ENCODE measurements at places on chromosomes 16 and 17.

- no peak for DNase-seq
These were observed 48.5 kb downstream of the NOS2 start for GRCh38 chr17:27751622-27752490.

GRCh38 chr16:22782314-22782713 lies 31.6 kb upstream of the HS3ST2 start:
- no peak for DNase-seq

GRCh38 chr16:83136419-83136818 lies 509.6 kb downstream of the CDH13 start:
- no peak for DNase-seq

DNA sequence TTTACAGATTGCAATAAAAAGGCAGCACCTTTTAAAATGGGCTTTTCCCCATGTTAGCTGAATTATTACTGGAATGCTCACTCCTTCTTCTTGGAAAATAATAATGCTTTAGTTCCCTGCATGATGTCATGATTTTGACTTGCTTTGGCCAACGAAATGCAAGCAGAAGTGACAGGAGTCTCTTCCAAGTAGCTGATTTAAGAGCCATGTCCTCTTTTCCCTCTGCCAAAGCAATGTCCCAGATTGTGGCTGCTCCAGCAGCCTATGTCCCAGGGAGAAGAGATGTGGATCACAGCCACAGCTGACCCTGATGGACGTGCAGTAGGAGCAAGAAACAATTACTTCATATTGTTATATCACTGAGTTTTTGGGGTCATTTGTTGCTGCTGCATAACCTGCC lies 246.6 kb downstream of the HAPSTR1 start:
- no peak for DNase-seq

DNA sequence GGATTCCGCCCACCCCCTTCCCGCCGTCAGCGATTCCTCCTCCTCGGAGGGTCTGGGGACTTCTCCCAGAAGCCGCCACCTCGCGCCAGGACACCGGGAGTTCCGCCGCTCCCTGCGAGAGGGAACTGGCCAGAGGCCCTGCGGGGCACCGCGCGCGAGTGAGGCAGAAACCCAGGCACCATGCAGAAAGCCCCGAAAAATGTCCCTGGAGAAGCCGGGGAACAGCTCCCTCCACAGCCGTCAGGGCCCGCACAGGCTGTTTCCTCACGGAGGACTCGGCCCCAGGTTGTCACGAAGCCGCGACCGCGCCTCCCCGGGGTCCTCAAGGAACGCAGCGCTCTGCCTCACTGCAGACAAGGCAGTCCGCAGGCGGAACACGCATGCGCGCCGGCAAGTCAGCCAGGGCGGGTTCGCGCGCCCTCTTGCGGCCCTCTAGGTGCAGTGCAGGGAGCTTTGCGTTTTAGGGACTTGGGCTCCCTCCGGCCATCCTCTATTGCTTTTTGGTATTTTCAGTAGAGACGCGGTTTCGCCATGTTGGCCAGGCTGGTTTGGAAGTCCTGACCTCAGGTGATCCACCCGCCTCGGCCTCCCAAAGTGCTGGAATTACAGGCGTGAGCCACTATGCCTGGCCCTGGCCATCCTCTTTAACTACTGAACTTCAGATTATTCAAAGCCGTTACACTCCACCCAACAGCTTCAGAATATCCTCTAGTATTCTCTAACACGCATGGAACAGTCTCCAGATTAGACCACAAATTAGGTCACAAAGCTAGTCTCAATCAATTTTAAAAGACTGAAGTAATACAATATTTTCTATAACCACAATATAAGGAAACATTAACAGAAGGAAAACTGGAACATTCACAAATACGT lies 20.3 kb upstream of the ZNF287 start:
- peak; percentile 85 for DNase-seq

DNA sequence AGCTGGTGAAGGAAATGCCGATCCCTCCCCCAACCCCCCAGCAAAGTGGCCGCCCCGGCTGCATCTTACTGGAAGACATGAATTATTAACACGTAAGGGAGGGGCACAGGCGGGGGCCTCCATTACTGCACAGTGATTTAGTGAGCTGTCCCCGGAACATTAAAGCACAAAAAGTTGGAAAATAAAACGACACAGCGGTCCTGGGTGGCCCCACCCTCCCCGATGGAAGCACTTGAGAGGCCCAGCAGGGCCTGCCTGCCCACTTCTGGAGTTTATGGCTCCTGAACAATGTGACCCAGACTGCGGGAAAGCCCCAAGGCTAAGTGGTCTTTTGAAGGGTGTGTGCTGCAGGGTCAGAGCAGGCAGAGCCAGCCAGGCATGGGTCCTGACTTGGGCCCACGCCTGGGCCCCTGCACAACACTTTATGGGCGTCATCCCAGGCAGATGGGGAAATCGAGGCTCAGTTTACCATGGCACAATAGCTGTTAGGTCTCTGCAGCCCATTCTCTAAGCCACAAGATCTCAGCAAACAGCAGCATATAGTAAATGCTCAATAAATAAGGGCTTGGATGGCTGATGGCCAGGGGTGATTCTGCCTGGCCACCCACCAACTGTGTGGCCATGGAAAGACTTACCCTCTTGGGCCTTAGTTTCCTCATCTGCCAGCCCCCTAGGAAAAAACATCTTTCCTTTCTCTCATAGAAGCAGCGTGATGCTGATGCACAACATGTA lies 22.8 kb downstream of the CCDC102A start:
- no peak for DNase-seq

GRCh38 chr17:31413081-31413799 lies 21.8 kb downstream of the RAB11FIP4 start:
- DNase-seq, result no peak

DNA sequence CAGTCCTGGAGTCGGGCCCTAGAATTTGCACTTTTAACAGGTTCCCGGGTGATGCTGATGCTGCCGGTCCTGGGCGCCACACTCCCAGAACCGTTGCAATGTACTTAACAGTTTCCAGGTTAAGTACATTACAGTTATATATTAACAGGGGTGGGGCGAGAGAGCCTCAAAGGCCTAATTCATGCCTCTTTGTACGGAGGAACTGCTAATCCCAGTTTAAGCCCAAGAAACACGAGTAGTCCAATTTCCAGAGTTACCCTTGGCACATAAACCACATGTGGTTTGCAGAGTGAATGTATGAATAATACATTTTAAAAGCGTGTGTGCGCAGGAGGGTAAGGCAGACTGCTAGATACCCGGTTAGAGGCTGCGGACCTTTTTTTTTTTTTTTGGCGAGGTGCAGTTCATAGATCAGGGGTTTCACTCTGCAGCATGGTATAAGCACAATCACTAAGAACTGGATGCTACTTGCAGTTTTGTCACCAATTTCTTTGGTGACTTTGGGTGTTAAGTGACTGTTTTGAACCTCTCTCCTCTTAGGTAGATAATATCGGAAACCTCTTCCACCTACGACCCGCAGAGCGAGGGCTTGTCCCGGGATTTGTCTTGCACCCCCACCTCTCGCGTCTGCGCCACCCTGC lies 713 bp downstream of the COX11 start:
- DNase-seq, result no peak

- no peak for DNase-seq
These were observed 48.1 kb downstream of the MARF1 start for GRCh38 chr16:15594711-15595320.

GRCh38 chr17:76353004-76353598 lies 615 bp downstream of the PRPSAP1 start:
- no peak for DNase-seq

DNA sequence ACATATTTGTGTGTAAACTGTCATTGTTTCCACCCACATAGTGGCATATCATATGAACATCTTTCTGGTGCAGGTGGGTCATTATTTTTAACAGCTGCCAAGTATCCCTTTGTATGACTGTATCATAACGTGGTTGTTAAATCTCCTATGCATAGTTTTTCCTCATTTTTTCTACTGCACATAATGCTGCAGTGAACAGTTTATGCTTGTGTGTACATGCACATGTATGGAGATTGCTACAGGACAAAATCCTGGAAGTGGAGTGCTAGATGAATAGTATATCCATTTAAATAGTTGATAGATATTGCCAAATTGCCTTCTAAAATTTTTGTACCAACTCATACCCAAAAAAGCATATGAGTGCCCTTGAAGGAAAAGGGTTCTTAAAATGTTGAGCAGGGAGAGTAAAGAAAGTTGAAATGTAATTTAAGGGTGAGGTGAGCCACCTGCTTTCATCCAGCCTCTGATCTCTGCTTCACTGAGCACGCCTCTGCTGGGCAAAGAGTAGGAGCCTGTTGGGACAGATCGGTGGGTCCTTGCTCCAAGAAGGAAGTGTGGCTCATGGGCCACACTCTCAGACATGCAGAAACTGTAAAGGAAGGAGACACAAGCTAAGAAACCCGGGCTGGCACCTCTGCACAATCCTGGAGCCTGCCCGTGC lies 55.3 kb downstream of the HLF start:
- DNase-seq, result no peak

GRCh38 chr16:87114832-87115231 lies 202.4 kb downstream of the C16orf95 start:
- DNase-seq, result no peak

DNA sequence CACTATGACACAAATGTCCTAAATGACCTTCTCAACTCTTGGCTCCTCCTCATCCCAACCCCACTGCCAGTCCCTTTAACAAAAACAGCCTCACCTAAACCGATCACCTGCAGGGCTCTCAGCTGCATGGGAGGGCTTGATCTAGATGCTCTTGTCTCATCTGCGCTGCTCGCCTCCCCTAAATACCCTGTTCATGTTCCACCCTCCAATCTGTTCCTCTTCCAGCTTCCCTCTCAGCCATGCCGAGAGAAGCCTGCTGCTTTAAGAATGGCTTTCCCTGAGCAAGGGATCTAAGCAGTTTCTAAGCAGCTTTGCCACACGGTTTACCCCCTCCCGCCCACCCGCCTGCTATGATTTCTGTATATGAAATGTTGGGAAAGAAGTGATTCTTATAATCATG lies 23.7 kb downstream of the PIPOX start:
- DNase-seq, result no peak

DNA sequence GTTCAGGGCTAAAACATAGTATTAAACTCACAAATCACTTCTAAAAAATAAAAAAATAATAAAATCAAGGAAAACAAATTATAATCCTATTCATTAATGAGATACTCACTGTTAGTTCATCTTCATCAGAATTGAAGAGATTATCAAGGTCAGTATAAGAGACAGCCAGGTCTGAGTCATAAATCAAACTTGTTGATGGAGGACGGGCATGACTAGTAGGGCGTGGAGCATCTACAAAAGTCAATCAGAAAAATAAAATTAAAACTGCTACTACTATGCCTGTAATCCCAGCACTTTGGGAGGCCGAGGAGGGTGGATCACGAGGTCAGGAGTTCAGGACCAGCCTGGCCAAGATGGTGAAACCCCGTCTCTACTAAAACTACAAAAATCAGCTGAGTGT lies 59.1 kb upstream of the INTS2 start:
- no peak for DNase-seq

DNA sequence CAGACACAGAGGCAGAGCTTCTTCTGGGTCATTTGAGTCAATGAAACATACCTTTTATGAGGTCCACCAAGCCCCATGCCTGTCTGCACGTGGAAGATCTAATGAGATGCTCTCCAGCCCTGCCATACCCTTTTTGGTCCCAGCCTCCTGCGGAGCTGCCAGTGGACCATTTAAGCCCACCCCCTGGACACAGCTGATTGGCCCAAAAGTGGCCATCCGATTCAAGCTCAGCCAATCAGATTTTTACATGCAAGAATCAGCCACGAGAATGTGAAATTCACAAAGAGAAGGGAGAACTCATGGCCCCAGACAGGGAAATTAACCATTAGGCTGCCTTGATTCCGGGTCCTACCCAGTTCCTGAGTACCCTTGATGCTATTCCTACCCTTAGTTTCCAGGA lies 231.0 kb upstream of the EEF2KMT start:
- DNase-seq, result no peak

DNA sequence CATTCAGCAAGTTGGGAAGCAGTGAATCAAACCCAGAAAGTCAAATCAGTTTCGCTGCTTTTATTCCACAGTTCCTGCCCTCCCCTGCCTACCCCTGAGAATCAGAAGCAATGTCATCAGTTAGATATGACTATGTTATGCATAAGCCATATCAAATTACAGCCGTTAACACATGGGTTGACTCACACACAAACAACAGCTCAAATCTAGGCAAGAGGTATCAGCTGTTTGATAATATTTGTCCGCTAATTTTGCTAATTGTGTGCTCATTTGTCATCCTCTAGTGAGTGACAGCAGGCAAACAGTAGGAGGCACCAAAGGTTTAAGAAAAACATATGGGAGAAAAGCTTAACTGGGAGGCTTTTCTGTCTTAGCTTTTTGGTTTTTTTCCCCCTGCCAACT lies 327.4 kb upstream of the CCL2 start:
- DNase-seq, result no peak

DNA sequence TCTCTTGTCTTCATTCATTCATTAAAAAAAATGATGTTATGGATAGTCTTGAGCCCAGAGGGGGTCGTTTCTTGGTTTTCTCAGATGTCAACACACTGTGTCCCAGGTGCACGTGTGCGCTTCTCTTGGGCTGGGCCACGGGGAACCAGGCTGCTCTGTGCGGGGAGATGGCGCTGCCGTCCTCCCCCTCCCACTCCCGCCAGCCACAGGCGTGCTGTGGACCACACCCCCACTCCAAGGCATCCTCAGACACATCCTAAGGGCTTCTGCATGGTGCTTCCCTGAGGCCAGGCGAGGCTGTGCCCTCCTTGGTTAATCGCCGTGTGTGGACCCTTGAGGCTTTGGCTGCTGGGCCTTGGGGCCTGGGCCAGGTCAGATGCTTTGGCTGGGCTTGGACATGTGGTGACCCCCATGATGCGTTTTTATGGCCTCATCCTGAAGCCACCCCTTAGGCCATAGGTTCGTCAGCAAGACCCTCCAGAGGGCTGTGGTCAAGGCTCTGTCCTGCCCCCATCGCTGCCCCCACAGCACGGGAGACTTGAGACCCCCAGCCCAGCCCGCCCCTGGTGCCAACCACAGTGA lies 245.7 kb upstream of the CIBAR2 start:
- DNase-seq, result no peak

DNA sequence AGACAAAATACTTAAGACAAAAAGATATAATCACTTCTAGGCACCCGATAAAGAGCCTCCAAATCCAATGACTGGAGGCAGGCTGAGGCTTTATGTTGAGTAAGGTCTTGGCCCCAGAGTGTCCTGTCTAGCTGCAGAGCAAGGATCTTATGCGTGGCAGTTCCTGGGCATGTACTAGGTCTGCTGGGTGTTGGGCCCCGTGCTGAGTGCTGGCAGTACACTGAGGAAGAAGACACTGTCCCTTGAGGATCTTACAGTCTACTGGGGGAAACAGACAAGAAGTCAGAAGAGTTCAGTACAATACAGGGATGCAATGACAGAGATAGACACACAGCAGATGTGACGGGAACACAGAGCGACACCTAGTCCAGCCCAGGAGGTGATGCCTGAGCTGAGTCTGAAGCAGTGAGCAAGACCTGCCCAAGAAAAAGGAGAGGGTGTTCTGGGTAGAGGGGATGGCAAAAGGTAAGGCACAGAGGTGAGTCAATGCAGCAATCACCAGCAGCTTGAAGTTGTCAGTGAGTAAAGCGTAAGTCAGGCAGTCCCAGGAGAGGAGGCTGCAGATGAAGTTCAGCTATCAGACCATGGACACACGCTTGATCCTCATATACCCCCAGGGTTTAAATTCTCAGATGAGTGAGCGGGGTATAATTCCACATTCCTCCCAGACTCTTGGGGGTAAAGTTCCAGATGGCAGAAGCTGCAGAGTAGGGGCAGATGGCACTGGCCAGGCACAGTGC lies 18.1 kb downstream of the MAP3K14 start:
- no peak for DNase-seq

GRCh38 chr17:50863221-50863843 lies 2.8 kb downstream of the TOB1 start:
- DNase-seq, result peak; percentile 29

GRCh38 chr16:23185656-23186055 lies 3.1 kb downstream of the SCNN1G start:
- no peak for DNase-seq

- DNase-seq, result no peak
These were observed 14.7 kb upstream of the SLX4 start for GRCh38 chr16:3625911-3626732.

All from stimulated activated CD8-positive, alpha-beta memory T cell treated with anti-CD3 and anti-CD28 coated beads, Interleukin-7, amount 100 ng/mL, for 48 hours (primary cell).